ENCODE measurements at places on chromosomes 1 and 21.

DNA sequence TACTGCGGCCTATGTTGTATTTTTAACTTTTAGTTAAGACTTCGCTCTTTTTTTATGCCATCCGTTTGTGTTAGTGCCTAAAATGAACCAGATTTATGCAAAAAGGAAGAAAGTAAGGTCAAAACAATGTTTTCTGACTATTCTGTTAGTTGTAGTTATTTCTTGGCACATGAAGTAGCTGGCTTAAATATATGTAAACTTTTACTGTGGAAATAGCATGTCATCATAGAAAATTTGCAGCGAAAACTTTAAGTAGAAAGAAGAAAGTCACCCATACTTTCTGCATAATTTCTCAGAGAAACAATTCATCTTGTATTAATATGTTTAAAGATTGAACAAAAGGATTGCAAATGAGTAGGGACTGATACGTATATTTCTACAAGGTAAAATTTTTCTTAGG, 106.4 kb downstream of the NEK7 start:
- no peak for DNase-seq

GRCh38 chr1:154403261-154403943, 1.7 kb upstream of the IL6R start:
- DNase-seq, result no peak

- DNase-seq, result no peak
Observed at GRCh38 chr1:103516283-103516682, 9.2 kb upstream of the RNPC3 start.

DNA sequence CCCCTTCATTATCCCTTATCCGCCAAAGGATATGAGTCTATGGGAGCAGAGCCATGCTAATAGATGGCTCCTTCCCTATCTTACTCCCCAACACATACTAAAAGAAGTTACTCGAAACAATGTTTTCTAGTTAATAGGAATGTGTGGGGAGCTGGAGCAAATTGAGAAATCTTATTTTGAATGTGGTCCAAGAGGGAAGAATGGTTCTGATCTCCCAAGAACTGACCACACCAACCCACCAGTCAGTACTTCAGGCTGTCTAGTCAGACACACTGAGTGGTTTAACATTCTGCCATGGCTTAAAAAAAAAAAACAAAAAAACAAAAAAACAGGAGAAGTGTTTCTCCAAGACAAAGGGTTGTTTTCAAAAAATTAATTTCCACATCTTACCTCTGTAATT, 31.5 kb upstream of the DNASE2B start:
- DNase-seq, result no peak

GRCh38 chr1:232568331-232568852, 61.5 kb downstream of the SIPA1L2 start:
- no peak for DNase-seq

GRCh38 chr1:24828887-24829192, 83.6 kb downstream of the CLIC4 start:
- DNase-seq, result no peak

GRCh38 chr1:184970691-184971161, 3.6 kb downstream of the NIBAN1 start:
- DNase-seq, result no peak

- DNase-seq, result no peak
Observed at GRCh38 chr1:12204140-12204539, 25.7 kb upstream of the VPS13D start.

DNA sequence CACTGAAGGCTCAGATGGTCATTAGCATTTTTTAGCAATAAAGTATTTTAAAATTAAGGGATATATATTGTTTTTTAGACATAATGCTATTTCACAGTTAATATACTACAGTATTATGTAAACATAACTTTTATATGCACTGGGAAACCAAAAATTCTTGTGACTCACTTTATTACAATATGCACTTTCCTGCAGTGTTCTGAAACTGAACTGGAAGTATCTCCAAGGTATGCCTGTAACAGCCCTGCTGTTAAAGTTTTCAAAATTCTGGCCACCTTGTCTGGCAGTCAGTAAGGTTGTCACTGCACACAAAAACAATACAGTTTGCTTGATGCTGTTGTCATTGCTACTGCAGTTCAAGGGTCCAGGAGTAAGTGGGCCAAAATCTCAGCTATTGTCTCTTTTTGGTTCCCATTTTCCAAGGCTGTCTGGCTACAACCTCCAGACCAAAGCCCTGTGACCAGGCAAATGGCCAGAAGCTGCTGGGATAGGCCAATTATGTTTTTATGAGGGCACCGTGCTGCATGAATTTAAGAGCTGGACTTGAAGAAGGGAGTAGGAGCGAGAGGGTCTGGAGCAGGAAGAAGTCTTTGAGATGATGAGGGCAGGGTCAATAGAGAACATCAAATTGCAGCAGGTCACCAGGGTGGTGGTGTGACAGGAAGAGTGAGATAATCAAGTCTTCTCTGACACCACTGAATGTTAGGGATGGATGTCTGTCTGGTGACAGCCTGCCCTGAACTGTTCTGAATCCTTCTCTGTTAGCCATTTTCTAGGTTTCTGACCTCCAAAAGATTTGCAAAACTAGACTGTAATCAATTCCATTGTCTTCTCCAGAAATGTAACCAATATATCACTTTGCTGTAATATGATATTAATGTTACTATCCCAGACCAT, 82.3 kb upstream of the CACHD1 start:
- no peak for DNase-seq

GRCh38 chr1:44030605-44031251, 534 bp downstream of the SLC6A9 start:
- no peak for DNase-seq

DNA sequence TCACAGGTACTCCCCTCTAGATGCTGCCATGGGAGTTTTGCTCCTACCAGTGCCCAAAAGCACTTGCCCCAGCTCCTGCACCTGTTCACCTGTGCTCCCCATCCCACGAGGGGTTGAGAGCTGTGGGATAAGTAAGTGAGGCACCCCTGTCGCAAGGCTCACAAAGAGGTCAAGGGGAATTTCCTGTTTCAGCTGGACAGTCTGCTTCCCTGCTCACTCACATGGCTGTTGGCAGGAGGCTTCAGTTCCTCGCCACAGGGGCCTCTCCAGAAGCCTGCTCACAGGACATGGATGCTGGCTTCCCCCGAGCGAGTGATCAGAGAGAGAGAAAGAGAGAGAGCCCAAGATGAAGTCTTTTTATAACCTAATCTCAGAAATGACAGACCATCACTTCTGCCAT, 8.7 kb upstream of the NCMAP start:
- no peak for DNase-seq

DNA sequence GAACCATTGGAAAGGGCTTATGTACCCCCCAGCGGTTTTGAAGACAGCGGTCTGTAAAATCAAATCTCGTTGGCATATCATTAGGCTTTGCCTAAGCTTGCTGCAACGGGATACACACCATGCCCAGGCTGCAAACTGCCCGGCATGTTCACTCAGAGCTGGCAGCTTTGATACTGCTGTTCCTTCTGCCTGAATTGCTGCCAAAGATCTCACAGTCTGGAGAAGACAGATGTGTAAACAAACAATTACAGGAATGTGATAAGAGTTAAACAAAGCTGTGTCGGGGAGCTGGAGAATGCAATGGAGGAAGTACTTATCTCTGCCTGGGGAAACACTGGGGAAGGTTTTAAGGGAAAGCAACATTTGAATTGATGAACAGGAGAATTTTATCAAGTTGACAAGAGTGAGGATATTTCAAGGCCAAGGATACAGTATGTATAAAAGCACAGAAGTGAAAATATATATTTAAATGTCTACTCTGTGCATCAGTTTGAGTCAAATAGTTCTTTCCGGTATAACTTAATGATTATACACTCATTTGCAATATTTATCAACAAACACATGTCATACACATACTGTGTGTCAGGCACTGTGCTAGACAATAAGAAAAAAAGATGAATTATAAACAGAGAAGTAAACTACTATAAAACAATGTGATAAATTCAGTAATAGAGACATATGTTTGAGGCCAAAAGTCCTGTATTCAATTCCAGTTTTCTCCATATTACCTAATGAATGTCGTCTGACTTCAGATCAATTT, 29.9 kb downstream of the CHML start:
- DNase-seq, result no peak

- DNase-seq, result no peak
Observed at GRCh38 chr1:94092210-94092613, 28.7 kb downstream of the ABCA4 start.

DNA sequence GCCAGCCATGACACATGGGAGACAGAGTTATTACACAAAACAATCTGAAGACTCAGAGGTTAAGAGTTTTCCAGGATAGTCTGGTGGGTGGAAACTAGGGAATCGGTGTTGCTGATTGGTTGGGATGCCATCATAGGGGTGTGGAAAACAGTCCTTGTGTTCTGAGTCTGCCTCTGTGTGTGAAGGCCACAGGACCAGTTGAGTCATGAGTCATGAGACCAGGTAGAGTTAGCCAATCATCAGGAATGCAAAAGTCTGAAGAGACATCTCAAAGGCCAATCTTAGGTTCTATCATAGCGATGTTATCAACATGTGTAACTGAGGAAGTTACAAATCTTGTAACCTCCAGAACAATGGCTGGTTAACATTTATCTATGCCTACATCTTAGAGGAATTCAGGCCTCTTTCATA, 49.7 kb upstream of the NEK7 start:
- no peak for DNase-seq

- DNase-seq, result no peak
Observed at GRCh38 chr21:14308234-14308633, 74.7 kb downstream of the HSPA13 start.

DNA sequence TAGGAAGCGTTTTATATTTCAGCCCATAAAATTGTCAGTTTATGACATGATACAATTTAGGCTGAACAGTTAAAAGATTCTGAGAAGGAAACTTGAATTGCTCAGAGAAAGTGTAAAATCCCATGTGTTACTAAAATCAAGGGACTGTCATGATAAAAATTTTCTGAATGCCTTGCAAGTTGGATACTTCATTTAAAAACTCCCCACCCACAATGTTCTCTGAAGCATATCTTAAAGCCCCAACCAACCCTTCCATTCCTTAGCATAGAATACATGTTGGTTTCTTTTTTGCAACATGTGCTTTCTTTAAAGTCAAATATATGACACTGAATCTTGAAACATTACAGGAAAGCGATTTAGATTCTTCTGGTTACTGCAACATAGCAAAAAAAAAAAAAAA, 97.4 kb downstream of the MRPL39 start:
- no peak for DNase-seq

Data from activated naive CD4-positive, alpha-beta T cell (primary cell).